Skeletal muscle tissue (tissue), 5 donors: ENCODE measurements at places on chromosomes 5 and 9. TPM values are rescaled to one million over a fixed set of nuclear protein-coding genes. Genes with fewer than 3 reads are reported as not detected.

PCDHB16 gene
- 1.6 TPM for total RNA-seq

PRUNE2 gene
- total RNA-seq, result 7.8 TPM

HAPLN1 gene
- 1.6 TPM for total RNA-seq

SMIM33 gene
- total RNA-seq, result not detected

IL5 gene
- not detected for total RNA-seq

MSX2 gene
- not detected for total RNA-seq

GRXCR2 gene
- not detected for total RNA-seq

LAMC3 gene
- 0.52 TPM for total RNA-seq

EPB41L4B gene
- total RNA-seq, result 6.8 TPM

ASTN2 gene
- 7.3 TPM for total RNA-seq

MYMK gene
- 8.9 TPM for total RNA-seq

CACNA1B gene
- under 0.01 TPM for total RNA-seq

LECT2 gene
- total RNA-seq, result not detected

DDX4 gene
- not detected for total RNA-seq
